ENCODE measurements at places on chromosomes 2 and 18. TPM values are rescaled to one million over a fixed set of nuclear protein-coding genes. Genes with fewer than 3 reads are reported as not detected.

- peaks cover 18% of the 10 kb centered on the region for H3K4me1 ChIP-seq
- no peak overlapping the region for H3K4me3 ChIP-seq
- no peaks in the 10 kb centered on the region for H3K36me3 ChIP-seq
- no peak for DNase-seq
- no peak overlapping the region for H3K27ac ChIP-seq
These were observed 6.9 kb downstream of the ZNF516 start for GRCh38 chr18:76488190-76488589.

GRCh38 chr2:56465491-56465890, 281.7 kb downstream of the CCDC85A start:
- no peaks in the 10 kb centered on the region for H3K4me1 ChIP-seq
- DNase-seq = no peak
- no peaks in the 10 kb centered on the region for H3K36me3 ChIP-seq
- no peak overlapping the region for H3K4me3 ChIP-seq
- no peaks in the 10 kb centered on the region for H3K27me3 ChIP-seq

The SKA1 gene
- 38.1 TPM for total RNA-seq

The IL1F10 gene
- not detected for total RNA-seq

DNA sequence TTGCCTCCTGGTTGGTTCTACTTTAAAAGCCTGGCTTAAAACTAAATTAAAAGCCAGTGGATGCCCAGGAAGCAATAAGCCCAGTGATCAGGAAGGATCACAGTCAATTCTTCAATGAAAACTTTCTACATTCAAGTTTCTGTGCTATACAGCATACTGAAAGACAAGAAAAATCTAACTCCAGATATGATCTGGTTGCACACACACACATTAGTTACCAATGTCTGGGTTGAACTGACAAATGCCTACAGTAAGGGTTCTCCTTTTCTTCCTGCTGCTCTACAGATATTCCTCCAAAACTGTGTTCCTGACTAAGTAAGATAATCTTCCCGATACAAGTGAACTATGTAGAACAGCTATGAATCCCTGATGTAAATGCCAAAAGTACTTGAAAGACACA, 81.3 kb downstream of the ROCK2 start:
- no peak for DNase-seq
- no peak overlapping the region for H3K27ac ChIP-seq
- no peaks in the 10 kb centered on the region for H3K36me3 ChIP-seq
- no peaks in the 10 kb centered on the region for H3K27me3 ChIP-seq
- H3K4me1 ChIP-seq = no peaks in the 10 kb centered on the region

DNA sequence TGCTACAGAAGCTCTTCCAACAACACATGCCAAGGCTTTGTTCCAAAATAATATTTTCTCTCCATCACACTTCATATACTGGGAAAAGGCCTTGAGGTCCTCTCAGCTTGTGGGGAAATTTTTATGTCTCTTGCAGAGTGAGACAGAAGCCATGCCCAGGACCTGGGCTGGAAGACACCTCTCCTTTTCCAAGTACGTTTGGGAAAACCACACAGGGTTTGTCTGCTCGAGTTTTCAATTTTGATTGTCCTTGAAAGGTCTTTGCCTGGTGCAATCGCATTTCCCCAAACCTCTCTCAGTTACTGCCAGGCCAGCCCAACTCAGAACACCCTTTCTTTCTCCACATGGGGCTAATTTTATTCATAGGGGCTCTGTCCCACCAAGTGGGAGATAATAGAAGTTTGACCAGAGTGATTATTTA, 272.2 kb downstream of the OSR1 start:
- H3K27ac ChIP-seq = no peak overlapping the region
- no peaks in the 10 kb centered on the region for H3K27me3 ChIP-seq
- H3K36me3 ChIP-seq = no peaks in the 10 kb centered on the region
- H3K4me3 ChIP-seq = no peak overlapping the region

DNA sequence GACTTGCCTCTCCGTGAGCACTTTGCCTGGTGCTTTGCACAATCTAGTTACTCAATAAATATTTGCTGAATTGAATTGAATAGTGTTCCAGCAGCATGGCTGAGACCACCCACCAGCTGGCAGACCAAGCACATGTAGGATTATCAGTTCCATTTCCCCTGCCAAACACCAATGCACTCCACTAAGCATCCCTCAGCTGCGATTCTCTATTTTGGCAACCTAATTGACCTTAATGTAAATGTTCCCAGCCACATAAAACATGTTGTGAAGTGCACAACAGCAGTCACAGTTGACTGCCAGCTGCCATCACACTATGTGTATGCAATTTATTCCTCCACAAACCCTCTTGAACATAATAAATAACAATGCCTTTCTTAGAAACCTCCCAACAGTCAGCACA, 1879.4 kb upstream of the PIK3C3 start:
- no peak for DNase-seq
- no peaks in the 10 kb centered on the region for H3K27me3 ChIP-seq
- H3K36me3 ChIP-seq = no peaks in the 10 kb centered on the region
- no peak overlapping the region for H3K4me3 ChIP-seq
- no peaks in the 10 kb centered on the region for H3K4me1 ChIP-seq

GRCh38 chr18:14927701-14928100, 179.7 kb downstream of the ANKRD30B start:
- no peak for DNase-seq
- no peak overlapping the region for H3K4me3 ChIP-seq
- H3K4me1 ChIP-seq = no peaks in the 10 kb centered on the region
- no peaks in the 10 kb centered on the region for H3K36me3 ChIP-seq
